ENCODE measurements at places on chromosomes 3 and 15. TPM values are rescaled to one million over a fixed set of nuclear protein-coding genes. Genes with fewer than 3 reads are reported as not detected.

EXD1 gene
- total RNA-seq = not detected

GOLIM4 gene
- total RNA-seq = 22.8 TPM

EXOG gene
- 9.7 TPM for total RNA-seq

GOLGA6D gene
- total RNA-seq = 0.03 TPM

GPR149 gene
- not detected for total RNA-seq

SERPINI2 gene
- not detected for total RNA-seq

CERS3 gene
- total RNA-seq = not detected

LRRC2 gene
- total RNA-seq = not detected

TM4SF18 gene
- total RNA-seq = 40.4 TPM

ROPN1 gene
- not detected for total RNA-seq

KNG1 gene
- total RNA-seq = 0.07 TPM

Measured in A549 treated with CORT108297 at 1 μM for 4 hours (cell line).